Pancreas (tissue), 10 donors: ENCODE measurements at places on chromosomes 13 and 19. TPM values are rescaled to one million over a fixed set of nuclear protein-coding genes. Genes with fewer than 3 reads are reported as not detected.

CA11 gene
- 3.4 TPM for total RNA-seq

SPRED3 gene
- 1.0 TPM for total RNA-seq

PGLYRP2 gene
- total RNA-seq: not detected

USHBP1 gene
- total RNA-seq: 2.4 TPM

SYDE1 gene
- 3.4 TPM for total RNA-seq

GRCh38 chr19:46962030-46962570 lies 57.5 kb upstream of the NPAS1 start:
- no peak for DNase-seq

- DNase-seq: no peak
Measured at GRCh38 chr13:97327506-97328221, 105.5 kb downstream of the MBNL2 start.

GRCh38 chr13:35514061-35514477 lies 37.6 kb upstream of the MAB21L1 start:
- no peak for DNase-seq

DNA sequence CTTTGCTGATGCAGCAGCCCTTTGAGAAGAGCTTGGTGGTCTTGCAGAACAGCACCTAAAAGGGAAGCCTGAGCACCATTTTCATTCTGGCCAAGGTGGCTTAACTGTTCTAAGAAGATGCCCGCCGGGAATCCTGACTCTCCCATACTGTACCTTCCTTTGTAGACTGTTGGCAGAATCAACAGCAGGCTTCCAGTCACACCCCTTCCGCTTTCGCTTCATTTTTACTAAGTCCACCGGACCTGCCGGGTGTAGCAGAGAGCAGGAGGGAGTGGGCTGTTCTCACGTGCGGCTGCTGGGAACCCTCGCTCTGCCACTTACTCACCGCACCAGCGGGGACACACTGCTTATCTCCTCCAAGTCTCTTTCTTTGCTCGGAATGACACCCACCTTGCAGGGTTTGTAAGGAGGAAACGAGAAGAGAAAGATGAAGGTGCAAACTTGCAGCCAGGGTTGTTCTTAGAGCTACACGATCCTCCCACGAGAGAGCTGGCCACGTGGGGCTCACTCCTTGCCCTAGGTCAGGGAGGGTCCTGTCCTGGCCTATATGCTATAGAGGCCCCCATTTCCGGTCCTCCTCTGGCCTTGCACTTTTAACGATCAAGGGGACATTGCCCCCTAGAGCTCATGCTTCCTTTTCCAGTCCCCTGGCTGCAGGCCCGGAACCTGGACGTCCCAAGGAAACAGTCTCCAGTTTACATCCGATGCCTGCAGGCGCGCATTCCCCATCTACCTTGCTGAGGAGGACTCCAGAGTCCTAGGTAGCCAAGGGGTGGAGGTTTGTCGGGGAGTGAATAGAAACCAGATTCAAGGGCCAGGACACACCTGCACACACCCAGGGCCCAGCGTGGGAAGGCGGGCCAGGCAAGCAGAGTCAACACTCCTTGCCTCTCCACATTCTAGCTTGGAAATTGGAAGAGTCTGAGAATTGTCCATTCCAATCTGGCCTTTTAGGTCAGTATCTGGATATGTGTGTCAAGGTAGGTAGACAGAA lies 453.6 kb downstream of the IRS2 start:
- no peak for DNase-seq

DNA sequence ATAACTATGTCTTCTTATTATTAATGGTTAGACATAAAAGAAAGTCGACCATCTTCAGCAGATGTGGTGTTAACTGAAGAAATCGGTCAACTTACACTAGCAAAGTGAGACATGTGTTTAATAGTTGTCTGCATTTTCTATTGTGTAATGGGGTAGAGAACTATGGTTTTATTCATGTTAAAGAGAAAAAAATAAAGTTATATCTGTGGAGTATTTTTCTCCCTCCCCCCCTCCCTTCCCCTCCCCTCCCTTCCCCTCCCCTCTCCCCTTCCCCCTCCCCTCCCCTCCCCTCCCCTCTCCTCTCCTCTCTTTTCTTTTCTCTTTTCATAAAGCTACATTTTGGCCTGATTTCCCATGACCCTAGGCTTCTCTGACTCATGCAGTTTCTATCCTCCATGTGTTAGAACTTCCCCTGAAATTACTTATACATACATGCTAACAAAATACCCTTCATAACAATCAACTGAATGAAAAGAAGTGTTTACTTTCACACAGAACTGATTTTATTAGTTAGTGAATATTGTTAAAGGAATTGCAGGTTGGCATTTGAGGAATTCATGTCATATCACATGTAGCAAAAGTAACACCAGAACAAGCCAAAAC lies 1431.0 kb upstream of the ATXN8OS start:
- no peak for DNase-seq

DNA sequence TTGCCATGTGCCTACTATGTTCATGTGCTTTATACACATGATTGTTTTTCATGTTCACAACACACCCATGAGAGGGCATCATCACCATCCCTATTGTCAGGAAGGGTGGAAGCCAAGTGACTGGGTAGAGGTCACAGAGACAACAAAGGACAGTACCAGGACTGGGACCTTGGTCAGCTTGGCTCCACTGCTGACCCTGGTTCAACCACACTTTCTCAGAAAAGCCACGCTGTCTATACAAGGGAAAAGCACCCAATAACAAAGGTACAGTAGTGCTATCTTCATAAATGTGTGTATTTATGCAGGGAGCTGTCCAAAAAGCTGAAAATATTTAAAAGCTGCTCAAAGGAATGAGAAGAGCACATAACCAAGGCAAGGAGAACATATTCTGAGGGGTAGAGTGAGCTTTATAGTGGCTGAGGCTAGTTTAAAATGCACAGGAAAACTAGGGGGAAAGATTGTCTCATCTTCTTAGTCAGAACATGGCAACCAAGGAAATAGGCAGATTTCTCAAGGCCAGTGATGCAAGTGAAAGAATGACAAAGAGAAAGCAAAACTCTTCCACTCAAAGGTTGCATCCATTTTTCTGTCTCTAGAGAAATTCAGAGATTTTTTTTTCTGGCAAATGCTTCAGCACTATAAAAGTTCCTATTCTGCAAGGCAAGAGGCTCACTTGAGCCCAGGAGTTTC lies 415.0 kb downstream of the FOXO1 start:
- DNase-seq: no peak
